Stimulated activated CD8-positive, alpha-beta memory T cell treated with anti-CD3 and anti-CD28 coated beads, Interleukin-15, amount 100 ng/mL, for 4 hours (primary cell): ENCODE measurements at places on chromosomes 6 and 20.

DNA sequence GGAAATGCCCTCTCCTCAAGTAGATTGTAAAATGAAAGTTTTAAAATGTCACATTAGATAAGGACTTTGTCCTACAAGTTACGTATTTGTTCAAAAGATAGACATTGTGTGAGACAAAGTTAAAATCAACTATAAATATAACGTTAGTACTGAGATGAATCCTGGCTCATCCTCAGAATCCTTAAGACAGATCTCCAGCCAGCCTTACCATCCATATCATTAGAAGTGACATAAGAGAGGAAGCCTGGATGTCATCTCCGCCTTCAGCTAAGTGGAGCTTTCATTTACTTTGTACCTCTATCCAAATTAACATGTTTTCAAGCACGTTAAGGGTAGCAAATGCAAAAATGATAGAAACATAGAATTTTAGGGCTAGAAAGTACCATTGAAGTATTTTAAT lies 59.1 kb downstream of the SCAF8 start:
- DNase-seq, result no peak

DNA sequence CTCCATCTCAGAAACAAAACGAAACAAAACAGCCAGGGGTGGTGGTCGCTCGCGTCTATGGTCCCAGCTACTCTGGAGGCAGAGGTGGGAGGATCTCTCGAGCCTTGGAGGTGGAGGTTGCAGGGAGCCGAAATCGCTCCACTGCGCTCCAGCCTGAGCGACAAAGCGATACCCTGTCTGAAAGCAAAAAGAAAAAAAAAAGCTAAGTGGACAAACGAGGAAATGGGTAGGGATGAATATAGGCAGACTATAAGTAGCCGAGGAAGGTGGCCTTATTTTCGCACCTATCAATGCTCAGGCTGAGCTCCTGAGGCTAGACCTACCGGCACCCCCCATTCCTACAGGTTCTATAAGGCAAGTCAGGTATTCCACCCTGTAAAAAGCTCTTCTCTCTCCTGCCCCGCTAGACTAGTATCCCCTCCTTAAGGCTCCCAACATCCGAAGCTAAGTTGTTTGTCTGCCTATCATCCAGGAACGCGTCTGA lies 650 bp upstream of the CASP8AP2 start:
- no peak for DNase-seq

DNA sequence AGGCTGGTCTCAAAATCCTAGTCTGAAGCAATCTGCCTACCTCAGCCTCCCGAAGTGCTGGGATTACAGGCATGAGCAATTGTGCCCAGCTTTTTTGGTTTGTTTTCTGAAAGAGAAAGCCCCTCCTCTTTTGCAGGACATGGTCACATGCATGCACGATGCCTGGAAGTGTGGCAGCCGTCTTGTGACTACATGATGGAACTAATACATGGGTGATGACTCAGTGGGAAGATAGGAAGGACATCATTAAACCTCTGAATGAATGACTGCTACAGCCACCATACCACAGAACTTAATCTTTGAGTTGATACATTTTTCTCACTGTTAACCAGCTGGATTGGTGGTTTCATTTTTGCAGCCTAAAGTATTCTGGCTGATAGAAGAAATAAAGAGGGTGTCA lies 13.4 kb upstream of the CTNNBL1 start:
- DNase-seq, result no peak

- no peak for DNase-seq
These were observed 28.1 kb downstream of the RIPOR3 start for GRCh38 chr20:50663095-50663821.

GRCh38 chr20:42996141-42996540 lies 193.6 kb downstream of the PTPRT start:
- DNase-seq, result no peak

DNA sequence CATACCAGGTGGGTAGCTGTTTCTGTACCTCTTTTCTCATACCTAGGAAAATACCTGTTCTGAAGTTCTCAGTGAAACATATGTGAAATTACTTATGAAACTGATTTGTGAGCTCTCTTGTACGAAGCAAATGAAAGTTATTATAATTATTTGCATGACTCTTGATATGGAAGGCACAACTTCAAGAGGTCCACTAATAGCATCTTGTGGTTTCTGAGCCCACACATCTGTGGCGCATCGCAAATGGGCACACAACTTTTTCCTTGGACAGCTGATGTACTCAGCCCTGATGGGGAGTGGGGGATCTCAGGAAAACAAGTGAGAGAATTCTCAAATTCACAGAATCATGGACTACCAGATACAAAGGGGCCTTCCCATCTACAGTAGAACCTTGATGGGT lies 432.3 kb downstream of the CD83 start:
- no peak for DNase-seq

GRCh38 chr6:7762760-7763159 lies 36.9 kb downstream of the BMP6 start:
- no peak for DNase-seq

DNA sequence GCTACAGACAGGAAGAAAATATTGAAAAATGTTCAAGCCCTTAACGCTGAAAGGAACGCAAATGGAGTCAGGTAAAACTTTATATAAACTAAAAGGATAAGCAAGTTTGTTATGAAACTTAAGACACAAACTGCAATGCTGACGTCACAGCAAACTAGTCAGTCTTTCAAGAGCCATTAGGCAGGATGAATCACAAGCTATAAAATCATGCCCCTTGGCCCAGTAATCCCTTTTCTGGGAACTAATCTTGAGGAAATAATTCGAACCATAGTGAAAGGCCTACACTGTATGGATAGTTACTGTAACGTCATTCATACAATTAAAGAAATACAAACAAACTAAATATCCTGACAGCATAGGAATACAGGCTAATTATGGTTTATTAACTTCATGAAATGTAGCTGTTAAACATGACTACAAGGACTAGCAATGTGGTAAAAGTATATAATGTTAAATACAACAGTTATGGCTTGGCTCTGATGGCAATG lies 42.7 kb upstream of the HINT3 start:
- DNase-seq, result no peak

- DNase-seq, result no peak
These were observed 31.1 kb upstream of the STX16 start for GRCh38 chr20:58619864-58620431.

GRCh38 chr20:60228255-60228654 lies 270.0 kb downstream of the CDH26 start:
- no peak for DNase-seq

DNA sequence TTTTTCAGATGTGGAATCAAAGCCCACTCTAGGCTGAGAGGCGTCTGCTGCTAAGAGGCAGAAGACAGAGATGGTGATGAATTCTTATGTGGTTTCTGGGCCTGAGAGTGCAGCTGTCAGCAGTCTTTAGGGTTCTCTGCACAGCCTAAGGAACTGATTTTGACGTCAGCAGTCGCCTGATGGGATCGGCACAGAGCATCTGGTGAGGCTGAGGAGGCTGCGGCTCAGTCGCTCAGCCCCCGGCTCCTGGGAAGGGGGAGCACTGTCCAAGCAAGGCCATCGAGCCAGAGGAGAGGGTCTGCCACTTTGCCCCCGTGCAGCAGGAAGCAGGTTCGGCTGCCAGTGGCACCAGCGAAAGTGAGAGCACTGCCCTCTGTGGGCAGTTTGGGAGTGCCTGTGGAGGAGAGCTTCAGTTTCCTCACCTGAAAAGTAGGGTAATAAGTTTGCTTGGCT lies 92.5 kb downstream of the TCP11 start:
- no peak for DNase-seq

- DNase-seq, result no peak
These were observed 2.7 kb downstream of the EYA4 start for GRCh38 chr6:133243723-133244305.

- no peak for DNase-seq
These were observed 417 bp downstream of the VAPB start for GRCh38 chr20:58389324-58389967.

- DNase-seq, result no peak
These were observed 13.7 kb upstream of the MLN start for GRCh38 chr6:33817489-33817888.

- peak; percentile 58 for DNase-seq
These were observed 1.5 kb downstream of the RBM38 start for GRCh38 chr20:57392512-57393271.

DNA sequence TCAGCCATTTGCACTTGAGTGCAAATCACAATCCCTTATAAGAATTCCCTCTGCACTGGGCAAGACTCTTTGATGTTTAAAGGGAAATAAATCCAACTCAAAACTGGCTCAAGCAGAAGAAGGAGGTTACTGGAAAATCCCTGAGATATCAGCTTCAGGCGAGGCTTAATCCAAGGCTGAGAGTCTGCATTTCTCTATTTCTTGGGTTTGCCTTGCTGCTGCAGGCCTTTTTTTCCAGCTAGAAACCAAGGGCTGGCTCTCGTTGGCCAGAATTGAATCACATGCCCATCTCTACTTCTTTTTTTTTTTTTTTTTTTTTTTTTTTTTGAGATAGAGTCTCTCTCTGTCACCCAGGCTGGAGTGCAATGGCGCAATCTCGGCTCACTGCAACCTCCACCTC lies 11.7 kb downstream of the HCK start:
- DNase-seq, result no peak

GRCh38 chr20:20085071-20085470 lies 32.7 kb downstream of the CFAP61 start:
- no peak for DNase-seq

GRCh38 chr20:58718121-58718563 lies 25.5 kb downstream of the NPEPL1 start:
- no peak for DNase-seq

- DNase-seq, result no peak
These were observed 39.2 kb downstream of the PSMG4 start for GRCh38 chr6:3297909-3298308.

DNA sequence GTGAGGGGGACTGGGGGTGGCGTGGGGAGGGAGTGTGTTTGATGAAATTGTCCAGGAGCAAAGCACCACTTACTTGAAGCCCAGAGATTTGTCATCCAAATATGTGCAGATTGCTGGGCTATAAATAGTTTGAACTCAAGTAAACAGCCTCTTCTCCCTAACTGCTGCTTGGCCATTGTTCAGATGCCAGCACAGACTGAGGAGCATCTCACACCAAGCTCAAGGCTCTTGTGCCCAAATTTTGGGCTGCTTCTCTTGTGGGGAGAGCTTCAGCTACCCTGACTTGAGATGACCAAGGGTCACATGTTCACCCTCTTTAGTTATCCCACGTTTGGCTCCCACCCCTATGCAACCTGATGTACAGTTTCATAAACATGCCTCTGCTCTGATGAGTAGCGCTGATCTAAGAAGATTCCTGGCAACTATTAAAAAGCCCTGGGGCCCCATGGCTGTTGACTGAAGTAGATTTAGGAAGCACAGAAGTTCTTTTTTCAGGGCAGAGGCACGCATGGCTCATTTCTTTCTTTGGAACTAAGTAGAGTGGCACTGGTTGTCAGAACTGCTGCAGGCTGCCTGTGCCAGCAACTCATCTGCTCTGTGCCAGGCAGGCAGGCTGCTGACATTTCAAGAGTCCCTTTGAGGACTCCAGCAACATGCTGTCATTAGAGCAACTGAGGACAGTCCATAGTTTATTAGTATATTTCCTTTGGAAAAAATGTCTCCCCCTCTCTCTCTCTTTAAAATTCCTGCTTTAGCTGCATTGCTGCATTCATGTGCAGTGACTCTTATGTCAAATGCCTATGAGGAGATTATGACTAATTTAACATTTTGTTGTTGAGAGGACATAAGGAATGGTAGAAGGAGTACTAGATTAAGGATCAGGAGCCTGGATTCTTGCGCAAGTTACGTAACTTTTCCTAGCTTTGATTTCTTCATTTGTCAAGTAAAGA lies 9.6 kb upstream of the PKIG start:
- no peak for DNase-seq

DNA sequence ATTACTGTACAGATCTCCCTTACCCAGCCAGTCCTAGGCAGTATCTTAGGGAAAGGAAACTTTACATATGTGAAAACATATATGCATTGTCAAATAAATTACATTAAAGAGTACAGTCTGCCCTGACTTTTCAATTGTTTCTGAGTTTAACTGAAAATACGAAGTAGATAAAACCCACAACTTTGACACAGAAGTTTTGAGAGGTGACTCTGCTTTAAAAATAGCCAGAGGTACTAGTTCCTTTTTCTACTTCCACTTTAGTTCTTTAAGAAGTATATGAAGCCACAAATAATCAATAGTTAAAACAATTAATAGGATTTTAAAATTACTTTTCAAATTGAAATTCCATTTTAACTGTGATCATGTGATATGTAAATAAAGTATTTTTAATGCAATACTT lies 62.9 kb downstream of the BMP5 start:
- DNase-seq, result no peak

GRCh38 chr6:150987855-150988464 lies 122.5 kb downstream of the MTHFD1L start:
- DNase-seq, result no peak

GRCh38 chr20:24443436-24443835 lies 26.0 kb upstream of the SYNDIG1 start:
- no peak for DNase-seq

GRCh38 chr6:116144605-116145004 lies 18.7 kb upstream of the COL10A1 start:
- no peak for DNase-seq

- DNase-seq, result no peak
These were observed 19.5 kb downstream of the ZNF311 start for GRCh38 chr6:28985462-28986164.

GRCh38 chr20:25299806-25300205 lies 51.9 kb downstream of the PYGB start:
- DNase-seq, result no peak

DNA sequence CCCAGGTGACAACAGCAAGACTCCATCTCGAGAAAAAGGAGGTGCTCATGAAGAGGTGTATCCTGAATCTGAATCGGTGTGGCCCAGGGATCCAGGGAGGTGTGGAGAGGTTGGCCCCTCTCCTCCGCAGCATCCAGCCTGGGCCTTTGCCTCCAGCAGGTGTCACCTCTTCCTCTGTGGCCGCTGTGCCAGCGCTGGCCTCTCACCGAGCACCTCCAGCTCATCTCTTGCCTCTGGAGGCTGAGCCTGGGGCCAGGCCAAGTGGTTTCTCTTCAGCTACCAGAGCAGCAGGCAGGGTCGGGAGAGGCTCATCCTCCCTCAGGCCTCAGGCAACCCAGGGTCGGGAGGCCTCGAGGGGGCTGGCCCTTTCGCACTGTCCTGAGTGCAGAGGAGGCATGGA lies 1.2 kb upstream of the COL20A1 start:
- no peak for DNase-seq

DNA sequence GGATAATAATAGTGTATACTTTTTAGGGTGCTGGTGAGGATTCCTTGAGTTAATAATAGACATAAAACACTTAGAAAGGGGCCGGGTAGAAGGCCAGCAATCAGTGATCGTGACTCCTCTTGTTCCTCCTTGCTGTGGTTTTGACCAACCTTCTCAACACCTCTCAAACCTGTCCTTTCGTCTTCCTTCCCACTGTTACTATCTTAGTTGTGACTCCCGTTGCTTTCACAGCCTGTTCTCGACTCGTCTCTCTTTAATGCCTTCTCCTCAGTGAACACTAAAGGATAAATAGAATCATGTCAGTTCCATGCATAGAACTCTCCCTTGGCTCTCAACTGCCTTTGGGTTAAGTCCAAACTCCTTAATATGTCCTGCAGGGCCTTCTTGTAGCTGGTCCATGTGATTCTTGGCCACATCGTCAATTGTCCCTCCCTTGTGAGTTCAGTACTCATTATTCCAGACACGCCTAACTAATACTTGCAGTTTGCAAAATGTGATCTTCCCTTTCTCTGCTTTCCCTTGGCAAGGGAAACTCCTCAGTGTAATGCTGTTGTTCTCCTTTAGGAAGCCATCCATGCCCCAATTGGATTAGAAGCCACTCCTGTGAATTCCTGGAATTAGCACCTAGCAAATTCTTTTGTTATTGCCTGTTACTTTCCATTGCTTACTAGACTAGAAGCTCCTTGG lies 164.9 kb downstream of the UTRN start:
- no peak for DNase-seq
